Fibroblast of the aortic adventitia (primary cell): ENCODE measurements at places on chromosomes 11 and 22. TPM values are rescaled to one million over a fixed set of nuclear protein-coding genes. Genes with fewer than 3 reads are reported as not detected.

GRCh38 chr11:40328890-40329614, 1130.4 kb downstream of the LRRC4C start:
- DNase-seq: peak; percentile 99

The SEC14L2 gene
- 5.8 and 14.8 TPM in 2 replicates for total RNA-seq

- DNase-seq: peak; percentile 65
Measured at GRCh38 chr11:120471131-120471530, 40.4 kb upstream of the GRIK4 start.

DNA sequence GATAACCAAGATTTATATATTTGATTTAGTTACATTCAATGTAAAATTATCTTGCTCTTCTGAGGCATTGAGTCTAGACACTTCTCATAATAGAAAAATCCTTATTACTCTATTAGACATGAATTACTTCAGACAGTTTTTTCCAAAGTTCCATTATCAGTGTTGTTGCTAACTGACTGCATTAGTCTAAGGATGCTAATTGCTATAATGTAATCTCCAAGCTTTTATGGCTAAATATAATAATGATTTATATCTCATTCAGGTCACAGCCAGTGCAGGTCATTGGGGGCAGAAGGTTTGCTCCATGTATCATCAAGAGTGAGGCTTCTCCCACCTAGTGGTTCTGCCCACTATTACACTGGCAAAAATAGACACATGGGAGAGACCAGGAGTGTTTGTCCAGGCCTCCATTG, 377.2 kb upstream of the DDI1 start:
- DNase-seq: no peak

The RASSF10 gene
- total RNA-seq: not detected in 2 replicates

The UBTFL1 gene
- not detected in 2 replicates for total RNA-seq

GRCh38 chr22:35677460-35678187, 29.4 kb downstream of the APOL6 start:
- DNase-seq: no peak

DNA sequence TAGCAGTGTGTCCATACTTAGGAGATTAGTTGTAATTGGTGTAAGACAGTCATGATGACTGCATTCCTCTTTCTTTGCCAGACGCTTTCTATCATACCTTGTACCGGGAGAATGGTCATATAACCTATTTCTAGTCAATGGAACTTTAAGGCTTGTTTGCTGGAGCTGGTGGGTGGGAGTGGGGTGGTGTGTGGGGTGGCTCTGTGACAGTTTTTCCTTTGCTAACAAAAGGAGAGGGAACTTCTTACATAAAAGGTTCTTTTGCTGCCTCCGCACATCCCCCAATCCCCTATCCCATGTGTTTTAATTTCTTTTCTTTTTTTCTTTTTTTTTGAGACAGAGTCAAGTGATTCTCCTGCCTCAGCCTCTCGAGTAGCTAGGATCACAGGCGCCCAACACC, 9.8 kb upstream of the NUCB2 start:
- DNase-seq: no peak

- no peak for DNase-seq
Measured at GRCh38 chr11:120318906-120319305, 6.2 kb upstream of the TLCD5 start.

GRCh38 chr11:3824714-3825472, 15.9 kb downstream of the RHOG start:
- peak; percentile 16 for DNase-seq

The FGF19 gene
- total RNA-seq: not detected in 2 replicates
